ENCODE measurements at places on chromosomes 5 and 9.

GRCh38 chr5:32712481-32713360 is 1.6 kb downstream of the NPR3 start:
- DNase-seq: no peak

- no peak for DNase-seq
These were observed 66.0 kb downstream of the AMBP start for GRCh38 chr9:114012126-114012525.

- no peak for DNase-seq
These were observed 49.9 kb upstream of the MARCHF11 start for GRCh38 chr5:16229357-16229940.

- DNase-seq: no peak
These were observed 71.5 kb downstream of the ANKRD33B start for GRCh38 chr5:10635257-10635866.

GRCh38 chr9:34125681-34126206 is 754 bp downstream of the DCAF12 start:
- DNase-seq: no peak

DNA sequence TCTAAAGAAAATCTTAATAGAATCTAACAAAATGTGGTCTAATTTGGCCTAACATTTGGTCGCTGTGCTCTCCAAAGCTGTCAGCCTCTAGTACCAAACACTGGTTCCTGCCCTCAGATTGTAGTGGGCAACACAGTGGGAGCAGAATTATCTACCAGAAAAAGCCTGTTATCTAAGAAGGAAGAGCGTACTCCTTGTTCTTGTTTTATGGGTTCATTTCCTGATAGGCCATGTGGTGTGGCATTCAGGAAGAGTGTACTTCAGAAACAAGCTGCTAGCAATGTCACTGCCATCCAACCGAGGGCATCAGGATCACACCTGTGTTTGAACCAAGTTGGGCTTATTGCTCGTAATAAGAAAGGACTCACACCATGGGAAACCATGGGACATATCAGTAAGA is 487.9 kb upstream of the DAP start:
- DNase-seq: no peak

DNA sequence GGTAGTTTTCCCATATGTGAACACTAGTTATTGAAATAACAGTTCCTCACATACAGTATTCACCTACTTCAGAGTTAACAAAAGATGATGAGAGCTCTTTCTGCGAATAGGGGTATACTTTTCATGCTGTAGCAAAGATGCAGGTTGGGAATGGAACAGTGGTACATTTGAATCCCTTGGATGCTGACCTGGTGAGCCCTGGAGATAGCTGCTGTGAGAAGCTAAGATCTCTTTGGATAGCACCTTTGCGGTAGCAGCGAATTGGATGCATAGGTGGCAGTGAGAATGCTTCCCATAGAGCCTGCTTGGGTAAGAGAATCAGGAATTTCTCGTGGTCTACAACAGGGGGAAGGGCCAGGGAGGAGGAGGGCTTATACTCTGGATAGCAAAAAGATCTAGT is 61.2 kb downstream of the NUP214 start:
- no peak for DNase-seq

- DNase-seq: no peak
These were observed 92.2 kb downstream of the C5orf15 start for GRCh38 chr5:133876266-133876665.

DNA sequence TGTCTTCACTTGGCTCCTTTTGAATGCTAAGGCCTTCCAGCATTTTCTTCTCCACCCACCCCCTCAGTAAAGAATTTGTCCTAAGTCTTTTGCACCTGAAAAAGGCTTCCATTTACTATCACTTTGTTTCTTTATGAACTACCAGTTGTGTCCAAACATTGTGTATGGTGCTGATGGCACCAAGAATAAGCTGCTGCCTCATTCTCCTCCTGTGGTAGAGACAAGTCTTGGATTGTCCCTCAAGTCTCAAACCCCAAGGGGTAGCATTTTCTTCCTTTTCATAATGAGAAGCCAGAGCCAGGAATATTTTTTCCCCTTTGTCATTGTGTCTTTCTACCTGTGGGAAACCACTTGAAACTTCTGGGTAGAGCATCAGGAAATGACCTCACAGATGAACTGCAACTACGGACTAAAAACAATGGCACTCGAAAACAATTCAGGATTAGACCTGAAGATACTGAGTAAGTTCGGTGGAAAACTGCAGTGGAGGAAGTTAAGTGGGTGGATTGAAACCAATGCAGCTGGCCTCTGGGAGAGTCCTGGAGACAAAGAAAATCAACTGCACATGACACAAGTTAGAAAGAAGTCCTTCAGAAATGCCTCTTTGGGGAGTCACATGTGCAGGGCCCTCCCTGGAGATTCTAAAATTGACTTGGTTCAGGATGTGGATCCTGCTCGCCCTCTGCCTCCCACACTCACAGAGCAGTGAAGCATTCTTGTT is 80.5 kb downstream of the SH3RF2 start:
- DNase-seq: no peak

GRCh38 chr5:112758676-112759075 is 21.0 kb downstream of the APC start:
- no peak for DNase-seq

GRCh38 chr9:136847826-136848392 is 1.3 kb upstream of the PHPT1 start:
- peak; percentile 46 for DNase-seq

- DNase-seq: no peak
These were observed 14.4 kb downstream of the ERGIC1 start for GRCh38 chr5:172848419-172848818.

DNA sequence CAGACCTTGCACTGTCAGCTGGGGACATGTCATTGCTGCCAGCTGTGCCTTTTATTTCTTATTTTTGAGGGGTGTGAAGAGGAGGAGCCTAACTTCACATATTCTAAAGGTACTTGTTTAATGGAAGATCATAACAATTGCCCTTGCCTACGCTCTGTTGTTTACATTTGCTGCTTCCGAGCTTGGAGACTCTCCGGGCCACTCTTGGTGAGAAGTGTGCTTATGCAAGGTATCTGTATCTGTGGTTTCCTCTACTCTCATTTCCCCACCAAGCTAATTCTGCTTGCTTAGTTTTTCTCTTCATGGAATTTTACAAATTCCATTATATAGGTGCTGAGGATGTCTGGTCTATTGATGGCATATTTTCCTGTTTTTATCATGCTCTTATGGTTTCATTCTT is 105.3 kb downstream of the RASGRF2 start:
- no peak for DNase-seq

DNA sequence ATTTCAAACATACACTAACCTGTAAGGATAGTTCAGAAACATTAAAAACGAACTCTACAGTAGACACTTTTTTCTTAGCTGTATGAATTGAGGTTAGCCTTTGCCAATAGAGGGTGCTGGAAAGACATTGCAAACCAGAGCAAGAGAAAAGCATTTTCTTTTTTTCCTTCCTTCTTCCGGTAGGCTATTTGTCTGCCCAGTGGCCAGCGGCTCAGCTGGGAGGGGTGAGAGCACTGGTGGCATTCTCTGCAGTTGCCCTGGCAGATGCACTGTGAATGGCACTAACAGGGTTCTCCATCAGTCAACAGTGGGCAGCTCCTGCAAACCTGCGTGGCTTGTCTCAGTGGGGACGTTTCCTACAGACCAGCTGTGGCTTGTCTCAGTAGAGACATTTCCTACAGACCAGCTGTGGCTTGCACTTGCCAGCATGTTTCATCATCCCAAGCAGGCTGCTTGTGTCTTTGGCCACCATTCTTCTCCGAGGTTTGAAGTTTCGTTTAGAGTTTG is 984.5 kb upstream of the CDH18 start:
- no peak for DNase-seq

DNA sequence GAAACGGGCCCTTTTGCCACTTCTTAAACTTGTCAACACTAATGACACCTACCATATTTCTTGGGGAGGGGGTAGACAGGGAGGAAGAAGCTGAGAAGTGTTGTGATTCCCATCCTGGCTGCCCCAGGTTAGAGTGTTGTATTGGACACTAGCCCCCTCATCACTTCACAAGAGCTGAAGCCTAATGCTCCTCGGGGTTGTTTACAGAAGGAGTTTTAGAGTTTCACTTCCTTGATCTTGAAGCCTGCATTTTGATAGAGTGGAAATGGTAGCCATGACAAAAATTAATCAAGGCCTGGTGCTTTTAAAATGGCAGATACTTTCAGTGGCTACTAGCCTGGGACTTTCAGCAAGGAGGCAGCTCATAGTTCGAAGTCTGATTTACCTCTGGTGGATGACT is 11.0 kb upstream of the FAM120AOS start:
- no peak for DNase-seq

DNA sequence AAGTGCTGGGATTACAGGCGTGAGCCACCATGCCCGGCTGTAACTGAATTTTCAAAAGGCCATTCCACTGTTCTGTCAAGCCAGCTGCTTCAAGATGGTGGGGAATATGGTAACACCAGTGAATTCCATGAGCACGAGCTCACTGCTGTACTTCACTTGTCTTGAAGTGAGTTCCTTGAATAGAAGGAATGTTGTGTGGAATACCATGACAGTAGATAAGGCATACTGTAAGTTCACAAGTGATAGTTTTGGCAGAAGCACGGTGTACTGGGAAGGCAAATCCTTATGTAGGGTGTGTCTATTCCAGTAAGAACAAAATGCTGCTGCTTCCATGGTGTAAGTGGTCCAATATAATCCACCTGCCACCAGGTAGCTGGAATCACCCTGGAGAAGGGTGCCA is 6.6 kb upstream of the PRXL2C start:
- no peak for DNase-seq

DNA sequence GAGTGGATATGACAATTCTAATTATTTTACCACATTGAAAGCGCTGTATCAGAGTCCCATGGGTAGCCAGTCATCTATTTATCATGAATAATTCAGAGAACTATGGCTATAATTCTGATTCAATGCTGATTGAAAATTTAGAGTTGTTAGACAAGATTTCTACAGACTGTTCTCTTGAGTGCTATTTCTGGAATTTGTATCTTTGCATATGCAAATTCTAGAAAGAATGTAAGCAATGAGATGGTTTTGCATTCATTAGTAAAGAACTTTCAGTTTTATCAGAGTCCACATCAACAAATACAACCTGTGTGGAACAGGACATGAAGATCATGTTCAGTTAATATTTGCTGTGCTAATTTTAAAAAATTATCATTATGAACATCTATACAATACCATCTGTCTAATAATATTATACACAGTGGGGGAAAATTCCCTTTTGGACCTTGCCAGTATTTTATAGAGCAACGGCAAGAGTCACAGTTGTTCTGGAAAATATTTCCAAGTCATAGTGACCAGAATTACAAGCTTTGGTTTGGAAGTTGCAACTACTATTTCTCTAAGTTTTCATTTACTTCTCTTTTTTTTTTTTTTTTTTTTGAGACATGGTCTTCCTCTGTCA is 372.7 kb upstream of the PTGER4 start:
- no peak for DNase-seq

DNA sequence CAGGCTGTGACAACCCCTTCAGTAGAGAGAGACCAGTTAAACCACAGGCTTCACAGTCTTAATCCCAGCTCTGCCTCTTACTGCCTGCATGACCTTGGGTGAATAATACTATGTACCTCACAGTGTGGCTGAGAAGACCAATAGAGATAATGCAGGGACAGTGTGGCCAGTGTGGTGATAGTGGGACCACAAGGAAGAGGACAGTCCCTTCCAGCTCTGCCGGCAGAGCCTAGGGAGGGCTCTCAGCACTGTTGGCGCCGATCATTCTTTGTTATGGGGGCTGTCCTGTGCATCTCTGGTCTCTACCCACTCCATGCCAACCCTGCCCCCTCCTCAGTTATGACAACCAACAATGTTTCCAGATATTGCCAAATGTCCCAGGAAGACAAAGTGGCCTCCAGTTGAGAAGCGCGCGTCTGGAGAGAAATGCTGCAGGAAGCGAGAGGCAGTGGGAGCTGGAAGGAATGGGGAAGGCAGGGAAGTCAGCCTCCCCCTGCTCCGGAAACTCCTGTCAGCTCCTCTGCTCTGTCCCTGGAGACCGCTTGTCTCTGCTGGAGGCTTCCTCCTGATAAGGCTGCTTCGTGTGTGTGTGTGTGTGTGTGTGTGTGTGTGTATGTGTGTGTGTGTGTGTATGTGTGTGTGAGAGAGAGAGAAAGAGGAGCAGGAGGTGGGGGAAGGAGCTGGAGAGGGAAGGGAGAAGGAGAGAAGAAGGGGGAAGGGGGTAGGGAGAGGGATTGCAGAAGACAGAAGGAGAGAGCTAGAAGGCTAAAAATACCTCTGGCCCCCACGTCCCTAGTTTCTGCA is 31.8 kb upstream of the FABP6 start:
- DNase-seq: no peak

GRCh38 chr5:146772881-146773466 is 105.6 kb downstream of the PPP2R2B start:
- no peak for DNase-seq

DNA sequence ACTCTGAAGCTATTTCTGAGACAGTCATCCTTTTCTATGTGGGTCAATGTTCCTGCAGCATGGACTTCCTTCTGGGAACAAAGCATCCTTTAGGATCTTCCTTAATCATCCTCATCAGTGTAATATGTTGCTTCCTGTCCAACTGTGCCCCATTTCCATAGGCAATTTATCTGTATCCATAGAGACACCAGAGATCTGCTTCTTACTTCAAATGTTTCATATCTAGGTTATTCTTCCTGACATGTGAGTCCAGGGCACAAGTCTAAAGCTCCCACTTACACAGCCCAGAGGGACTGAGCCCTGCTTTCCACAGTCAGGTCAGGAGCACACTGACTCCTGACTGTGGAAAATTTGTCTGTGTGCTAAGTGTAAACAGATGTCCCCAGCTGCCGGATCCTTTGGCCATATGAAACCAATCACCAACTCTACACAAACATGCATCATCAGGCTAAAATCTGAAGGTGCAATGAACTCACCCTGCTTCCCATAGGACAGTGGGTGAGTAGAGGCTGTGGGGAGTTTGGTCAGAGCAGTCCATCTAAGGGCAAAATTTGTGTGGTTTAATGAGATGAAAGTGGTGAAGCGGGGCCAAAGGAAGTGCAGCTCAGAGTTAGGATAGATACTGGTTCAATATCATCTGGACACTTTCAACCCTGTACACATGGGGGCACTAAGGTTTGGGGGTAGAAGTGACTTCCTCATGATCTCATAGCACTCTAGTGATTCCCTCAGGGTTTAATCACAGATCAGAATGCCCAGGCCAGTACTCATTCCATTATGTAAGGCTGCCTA is 85.2 kb upstream of the TNC start:
- DNase-seq: no peak

GRCh38 chr9:122360891-122361290 is 9.9 kb upstream of the PTGS1 start:
- DNase-seq: no peak

- no peak for DNase-seq
These were observed 70.5 kb downstream of the ZNF618 start for GRCh38 chr9:113946496-113947115.

- no peak for DNase-seq
These were observed 6.9 kb downstream of the RGMB start for GRCh38 chr5:98780390-98780789.

DNA sequence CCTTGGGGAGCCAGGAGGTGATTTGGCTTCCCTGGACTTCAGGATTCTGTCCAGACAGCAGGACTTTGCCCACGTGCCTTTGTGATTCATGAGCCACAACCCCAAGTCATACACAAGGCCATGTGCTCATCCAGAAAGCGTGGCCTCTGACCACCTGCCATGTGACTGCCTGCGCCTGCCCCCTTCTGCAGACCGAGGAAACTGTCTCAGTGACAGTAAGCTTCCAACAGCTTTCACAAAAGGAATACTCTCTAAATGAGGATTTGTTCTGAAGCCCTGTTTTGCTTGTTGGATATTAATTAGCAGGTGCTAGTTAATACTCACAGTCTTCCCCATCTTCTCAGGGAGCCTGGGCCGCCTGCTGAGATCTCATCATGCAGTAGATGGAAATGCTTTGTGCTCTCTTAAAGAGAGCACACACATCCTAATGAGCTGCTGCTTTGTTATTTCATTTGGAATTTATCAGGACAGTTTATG is 36.9 kb upstream of the ANGPTL2 start:
- no peak for DNase-seq

- DNase-seq: no peak
These were observed 442.0 kb downstream of the DMRT2 start for GRCh38 chr9:1492156-1492555.
